Panc1 (cell line): ENCODE measurements at places on chromosomes 1 and 21. TPM values are rescaled to one million over a fixed set of nuclear protein-coding genes. Genes with fewer than 3 reads are reported as not detected.

MFSD2A gene
- 1.2 TPM for total RNA-seq

C1QA gene
- 0.41 TPM for total RNA-seq

FUCA1 gene
- 14.3 TPM for total RNA-seq

GRCh38 chr1:25232027-25232865, at the start of gene SYF2:
Gene SYF2 (minus strand): TSS chr1:25232502. CDS start chr1:25232467, 35 bp downstream.
- DNase-seq, result peak; percentile 83

GRCh38 chr1:168300626-168301025, 19.9 kb downstream of the TBX19 start:
- DNase-seq, result no peak

GRCh38 chr1:19664453-19665185, at the start of gene HTR6:
Gene HTR6 (plus strand): TSS chr1:19664875. CDS start chr1:19665754, 879 bp downstream.
- DNase-seq, result no peak
